ENCODE measurements at places on chromosomes 7 and 10.
A peak's percentile ranks its signal among the peaks of the same experiment; 100 is the strongest.

DNA sequence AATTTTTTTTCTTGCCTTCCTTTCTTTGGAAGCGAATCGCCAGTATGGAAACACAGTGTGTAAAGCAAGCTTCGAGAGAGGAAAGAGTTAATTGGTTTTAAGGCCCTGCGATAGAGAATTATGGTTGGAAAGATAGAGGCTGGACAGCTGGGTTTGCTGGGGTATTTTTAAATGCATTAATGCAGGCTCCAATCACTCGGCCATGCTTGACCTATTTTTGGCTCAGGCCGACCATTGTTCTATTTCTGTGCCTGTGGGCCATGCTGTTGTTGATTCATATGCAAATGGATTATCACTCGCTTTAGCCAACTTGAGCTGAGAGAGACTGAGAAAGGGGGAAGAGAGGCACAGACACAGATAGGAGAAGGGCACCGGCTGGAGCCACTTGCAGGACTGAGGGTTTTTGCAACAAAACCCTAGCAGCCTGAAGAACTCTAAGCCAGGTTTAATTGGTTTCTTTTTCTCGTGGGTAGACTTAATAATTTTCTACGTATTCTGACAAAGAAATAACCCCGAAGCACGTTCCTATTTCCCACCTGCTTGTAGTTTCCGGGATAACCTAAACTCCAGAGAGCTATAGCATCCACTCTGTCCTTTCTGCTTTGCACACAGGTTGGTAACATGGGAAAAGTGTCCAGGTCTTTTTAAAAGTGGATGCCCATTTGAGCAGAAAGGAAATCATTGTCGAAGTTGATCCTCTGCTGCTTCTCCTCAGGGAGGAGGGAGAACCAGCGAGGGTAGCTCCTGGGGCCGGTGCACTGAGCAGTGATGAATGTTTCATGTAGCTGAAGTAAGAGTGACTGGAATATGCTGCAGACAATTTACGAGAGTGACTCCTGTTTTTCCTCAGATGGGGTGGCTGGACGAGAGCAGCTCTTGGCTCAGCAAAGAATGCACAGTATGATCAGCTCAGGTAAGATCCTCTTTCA is at the start of gene HDAC9:
HDAC9 (plus strand) TSS at position 338 of the 929 bp plus-strand sequence; CDS start at position 892, 554 bp downstream.
- peak; percentile 62 for DNase-seq

- DNase-seq: no peak
Measured at GRCh38 chr10:21087476-21087875, 190.4 kb upstream of the NEBL start.

GRCh38 chr10:1074052-1074747 is 18.0 kb downstream of the WDR37 start:
- no peak for DNase-seq

DNA sequence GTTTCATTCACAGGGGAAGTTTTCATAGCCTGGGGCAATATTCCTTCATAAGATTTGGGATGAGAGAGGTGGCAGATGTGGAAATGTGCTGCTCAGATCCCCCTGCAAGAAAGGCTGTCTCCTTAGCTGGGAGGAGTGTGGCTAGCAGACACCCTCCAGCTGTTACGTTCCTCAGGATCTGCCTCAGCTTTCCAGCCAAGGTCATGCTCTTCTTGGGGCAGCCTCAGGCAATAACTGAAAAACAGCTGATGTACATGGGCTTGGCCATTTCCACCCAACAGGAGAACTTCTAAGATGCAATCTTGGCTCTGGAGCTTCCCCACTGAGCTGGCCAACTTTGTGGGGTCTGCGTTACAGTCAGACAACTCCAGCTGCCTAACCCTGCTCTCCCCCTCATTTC is 51.3 kb upstream of the SEPTIN7 start:
- DNase-seq: no peak

DNA sequence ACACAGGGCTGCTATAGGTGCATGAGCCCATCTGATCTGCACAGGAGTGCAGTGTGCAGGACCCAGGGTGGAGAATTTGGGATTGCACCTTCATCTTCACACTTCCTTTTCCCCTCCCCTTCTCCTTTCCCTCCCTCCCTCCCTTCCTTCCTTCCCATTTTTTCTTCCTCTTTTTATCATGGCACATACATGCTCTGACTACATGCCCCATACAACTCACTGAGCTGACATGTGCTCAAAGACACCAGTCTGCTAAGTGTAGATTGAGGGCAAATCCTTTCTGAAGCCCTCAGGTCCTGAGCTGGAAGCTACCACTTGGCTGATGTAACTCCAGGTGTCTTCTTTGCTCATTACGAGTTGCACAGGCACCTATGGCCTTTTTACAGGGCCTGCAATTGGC is 365.3 kb upstream of the ZNF32 start:
- DNase-seq: no peak

DNA sequence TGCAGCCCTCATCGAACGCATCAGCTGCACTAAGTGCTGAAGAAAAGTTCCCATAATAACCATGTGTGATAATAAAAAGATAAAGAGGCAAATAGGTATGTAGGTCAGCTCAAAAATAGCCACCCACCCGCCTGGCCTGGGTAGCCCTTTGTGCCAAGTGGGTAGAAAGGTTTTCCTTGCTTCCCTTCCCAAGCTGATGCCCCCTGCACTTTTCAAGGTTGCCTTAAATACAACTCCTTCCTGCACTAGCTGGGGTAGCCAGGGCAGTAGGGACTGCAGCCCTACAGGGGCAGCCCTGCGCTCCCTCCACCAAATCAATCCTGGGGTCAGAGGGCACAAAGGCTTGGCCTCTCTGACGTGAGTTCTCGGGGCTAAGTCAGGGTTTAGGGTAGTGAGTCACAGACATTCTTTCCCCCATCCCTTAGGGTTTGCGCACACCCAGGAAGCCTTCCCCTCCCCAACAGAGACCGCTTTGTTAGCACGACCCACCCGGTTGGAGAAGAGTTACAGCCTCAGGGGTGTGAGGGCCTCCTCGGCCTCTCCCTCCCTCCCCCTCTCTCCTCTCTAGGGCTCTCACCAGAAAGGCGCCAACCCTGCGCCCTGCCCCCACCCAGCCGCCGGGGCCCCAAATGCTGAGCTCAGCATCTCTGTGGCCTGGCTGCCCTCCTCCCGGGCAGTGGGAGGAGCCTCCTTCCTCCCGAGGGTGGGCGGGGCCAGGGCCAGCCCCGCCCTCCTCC is 13.3 kb upstream of the DDIT4 start:
- DNase-seq: no peak

GRCh38 chr7:82685214-82685613 is 241.6 kb upstream of the CACNA2D1 start:
- DNase-seq: no peak

GRCh38 chr7:97499204-97499603 is 232.7 kb upstream of the TAC1 start:
- peak; percentile 47 for DNase-seq

DNA sequence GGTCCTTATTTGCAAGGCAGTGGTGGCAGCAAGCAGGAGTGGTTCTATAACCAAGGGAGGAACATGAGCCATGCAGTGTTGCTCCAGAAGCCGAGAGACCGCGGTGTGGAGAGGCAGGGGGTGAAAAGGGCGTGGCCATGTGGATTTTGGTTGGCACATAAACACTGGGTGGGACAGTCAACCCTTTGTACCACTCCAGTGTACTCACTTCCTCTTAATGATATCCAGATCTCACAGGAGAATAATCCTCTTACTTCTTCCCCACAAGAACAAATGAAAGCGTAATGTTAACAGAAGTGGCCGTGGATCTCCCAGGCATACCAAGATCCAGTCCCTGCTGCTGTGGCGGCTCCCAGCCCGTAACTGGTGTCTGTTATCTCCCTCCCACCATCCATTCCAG is 42.4 kb downstream of the XRCC2 start:
- DNase-seq: no peak

DNA sequence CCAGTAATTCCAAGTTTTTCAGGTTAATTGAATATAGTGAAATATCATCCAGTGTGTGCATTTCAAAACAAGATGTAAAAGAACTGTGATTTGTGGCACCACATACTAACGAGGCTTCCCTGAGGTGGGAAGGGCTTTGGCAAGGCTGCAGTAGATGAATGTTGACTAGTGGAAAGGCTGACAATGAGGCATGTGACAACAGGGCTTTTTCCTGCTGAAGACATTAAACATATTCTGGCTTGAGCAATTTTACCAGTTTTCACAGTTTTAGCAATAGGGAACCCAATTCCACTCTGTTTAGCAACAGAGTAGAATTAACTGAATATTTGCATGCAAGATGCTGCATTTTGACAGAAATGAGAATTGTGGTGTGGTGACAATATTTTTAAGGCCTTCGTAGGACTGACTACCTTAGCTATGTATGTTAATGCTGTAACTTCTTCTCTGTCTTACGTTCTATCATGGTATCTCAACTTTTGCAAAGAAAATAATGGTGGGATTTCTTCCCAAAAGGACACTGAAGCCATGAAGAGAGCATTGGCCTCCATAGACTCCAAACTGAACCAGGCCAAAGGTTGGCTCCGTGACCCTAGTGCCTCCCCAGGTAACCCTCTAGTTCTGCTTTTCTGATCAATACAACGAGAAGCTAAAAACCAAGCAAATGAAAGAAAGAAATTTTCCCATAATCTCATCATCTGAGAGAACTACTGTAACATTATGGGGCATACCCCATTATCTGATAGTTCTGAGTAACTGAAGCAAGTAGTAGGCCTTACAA is 68.5 kb downstream of the AP3M1 start:
- no peak for DNase-seq

DNA sequence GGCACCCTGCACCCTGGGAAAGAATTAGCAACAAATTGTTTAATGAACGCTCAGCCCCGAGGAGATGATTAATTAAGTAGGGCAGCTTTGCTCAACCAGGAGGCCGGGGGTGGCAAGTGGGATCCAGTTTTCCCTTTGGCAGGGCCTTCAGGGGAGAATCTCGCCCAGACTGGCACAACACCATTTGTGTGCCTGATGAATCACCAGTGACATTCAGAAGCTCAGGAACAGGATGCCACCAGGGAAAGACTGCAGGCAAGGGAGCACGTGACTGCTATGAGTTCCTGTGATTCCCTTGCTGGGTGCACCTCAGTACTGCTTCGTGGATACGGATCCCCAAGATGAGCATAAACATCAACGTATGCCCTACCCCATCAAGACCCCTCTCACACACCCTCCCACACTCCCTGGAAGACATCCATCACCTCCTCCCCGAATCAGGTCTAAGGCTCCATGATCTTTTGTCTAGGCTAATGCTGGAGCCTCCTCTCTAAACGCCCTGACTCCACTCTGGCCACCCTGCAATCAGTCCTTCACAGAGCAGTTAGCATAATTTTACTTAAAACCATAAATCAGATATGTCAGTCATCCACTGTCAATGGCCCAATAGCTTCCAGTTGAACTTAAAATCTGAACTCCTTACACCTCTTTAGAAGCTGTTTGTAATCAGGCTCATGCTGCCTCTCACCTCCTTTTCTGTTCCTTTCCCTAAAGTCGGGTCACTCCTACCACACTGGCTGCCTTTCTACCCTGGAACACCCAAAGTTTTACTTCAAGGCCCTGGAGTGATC is 109.2 kb upstream of the AGK start:
- no peak for DNase-seq

- DNase-seq: peak; percentile 67
Measured at GRCh38 chr7:4136501-4137110, 545.5 kb upstream of the FOXK1 start.

- no peak for DNase-seq
Measured at GRCh38 chr10:130962240-130963051, 349.1 kb downstream of the TCERG1L start.

GRCh38 chr7:108246227-108246837 is 116.2 kb upstream of the LAMB4 start:
- DNase-seq: no peak

DNA sequence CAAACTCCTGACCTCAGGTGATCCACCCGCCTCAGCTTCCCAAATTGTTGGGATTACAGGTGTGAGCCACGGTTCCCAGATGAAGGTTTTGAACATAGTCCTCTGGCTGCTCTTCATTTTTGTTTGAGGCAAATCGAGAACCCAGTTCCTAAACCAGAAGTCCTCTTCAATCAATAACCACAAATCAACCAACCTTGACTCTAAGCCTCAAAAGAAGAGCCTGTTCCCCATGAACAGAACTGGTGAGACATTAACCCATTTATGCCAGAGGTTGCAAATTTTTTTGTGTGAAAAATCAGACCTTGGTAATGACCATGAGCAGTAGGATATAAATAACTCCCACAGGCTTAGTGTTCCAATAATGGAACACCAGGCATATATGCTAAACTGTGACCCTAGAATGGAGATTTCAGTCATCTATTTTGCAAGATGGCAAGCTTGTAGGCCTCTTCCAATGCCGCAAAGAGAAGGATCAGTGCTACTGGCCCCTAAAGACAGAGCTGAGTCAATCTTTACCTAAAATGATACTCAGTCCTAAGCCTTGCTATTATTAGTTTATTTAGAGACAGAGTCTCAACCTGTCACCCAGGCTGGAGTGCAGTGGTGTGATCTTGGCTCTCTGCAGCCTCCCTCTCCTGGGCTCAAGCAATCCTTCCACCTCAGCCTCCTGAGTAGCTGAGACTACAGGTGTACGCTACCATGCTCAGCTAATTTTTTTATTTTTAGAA is 15.9 kb downstream of the KPNA7 start:
- no peak for DNase-seq

- DNase-seq: no peak
Measured at GRCh38 chr7:44808914-44809393, 12.5 kb downstream of the PPIA start.

GRCh38 chr7:41699516-41699915 is 3.4 kb downstream of the INHBA start:
- DNase-seq: no peak

- no peak for DNase-seq
Measured at GRCh38 chr10:52226197-52226847, 87.8 kb upstream of the DKK1 start.

- DNase-seq: no peak
Measured at GRCh38 chr7:124918662-124919061, 11.0 kb downstream of the POT1 start.

Measured in WERI-Rb-1 (cell line).